ENCODE measurements at places on chromosomes 11 and 22.
A peak's percentile ranks its signal among the peaks of the same experiment; 100 is the strongest.

- DNase-seq, result peak; percentile 64
Measured at GRCh38 chr22:43013355-43014315, 1.3 kb downstream of the PACSIN2 start.

DNA sequence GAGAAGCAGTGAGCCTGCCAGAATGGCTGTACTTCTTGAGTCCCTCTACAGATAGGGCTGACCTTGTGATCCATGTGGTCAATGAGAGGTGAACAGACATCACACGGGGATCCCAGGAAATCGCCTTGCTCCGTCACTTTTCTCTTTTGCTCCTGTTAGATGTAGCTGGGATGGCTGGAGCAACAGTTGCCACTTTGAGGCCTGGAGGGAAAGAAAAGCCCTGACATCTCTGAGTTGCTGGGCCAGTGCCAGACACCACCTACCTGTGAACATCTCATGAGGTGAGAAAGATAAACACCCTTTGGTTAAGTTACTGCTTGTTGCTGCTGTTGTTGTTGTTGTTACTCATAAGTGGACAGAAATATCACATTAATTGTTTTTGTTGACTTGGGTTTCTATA lies 840.3 kb downstream of the TBC1D22A start:
- DNase-seq, result no peak

- no peak for DNase-seq
Measured at GRCh38 chr22:27628891-27629631, 172.5 kb downstream of the MN1 start.

DNA sequence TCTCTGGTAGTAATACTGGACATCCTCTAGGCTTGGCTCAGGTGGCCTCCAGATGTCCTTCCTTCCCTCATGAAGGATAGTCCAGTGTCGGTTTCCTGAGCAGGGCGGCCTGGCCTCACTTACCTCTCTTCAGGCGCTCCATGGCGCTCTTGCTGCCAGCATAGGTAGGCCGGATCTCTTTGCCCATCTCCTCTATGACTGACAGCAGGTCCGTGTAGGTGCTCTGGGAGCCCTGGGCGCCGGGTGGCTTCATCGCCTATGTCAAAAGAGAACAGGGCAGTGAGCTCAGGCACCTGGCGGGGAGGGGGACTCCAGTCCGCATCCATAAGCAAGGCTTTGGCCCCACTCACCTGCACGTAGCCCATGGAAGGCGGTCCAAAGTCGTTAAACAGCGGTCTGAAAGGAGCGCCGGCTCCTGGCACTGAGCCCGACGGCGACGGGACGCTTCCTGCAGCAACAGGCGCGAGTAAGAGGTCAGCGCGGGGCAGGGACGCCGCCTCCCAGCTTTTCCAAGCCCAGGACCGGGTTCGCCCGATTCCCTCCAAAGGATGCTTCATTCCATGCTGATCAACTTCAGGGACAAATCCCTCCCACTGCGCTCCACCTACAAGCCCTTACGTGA lies 609 bp downstream of the CDK2AP2 start:
- peak; percentile 81 for DNase-seq

- no peak for DNase-seq
Measured at GRCh38 chr22:44496844-44497217, 1.2 kb downstream of the RTL6 start.

GRCh38 chr11:115678942-115679341 lies 174.7 kb upstream of the CADM1 start:
- no peak for DNase-seq

- no peak for DNase-seq
Measured at GRCh38 chr11:90766121-90766520, 543.3 kb upstream of the CHORDC1 start.

DNA sequence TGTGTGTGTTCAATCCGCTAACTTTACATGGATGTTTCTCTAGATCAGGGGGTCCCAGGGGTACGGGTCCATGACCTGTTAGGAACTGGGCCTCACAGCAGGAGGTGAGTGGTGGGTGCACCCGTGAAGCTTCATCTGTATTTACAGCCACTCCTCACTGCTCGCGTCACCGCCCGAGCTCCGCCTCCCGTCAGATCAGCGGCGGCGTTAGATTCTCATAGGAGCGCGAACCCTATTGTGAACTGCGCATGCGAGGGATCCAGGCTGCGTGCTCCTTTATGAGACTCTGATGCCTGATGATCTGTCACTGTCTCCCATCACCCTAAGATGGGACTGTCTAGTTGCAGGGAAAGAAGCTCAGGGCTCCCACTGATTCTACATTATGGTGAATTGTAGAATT lies 31.9 kb downstream of the MRGPRD start:
- no peak for DNase-seq

- peak; percentile 93 for DNase-seq
Measured at GRCh38 chr11:119094816-119095065, 6.9 kb downstream of the DPAGT1 start.

DNA sequence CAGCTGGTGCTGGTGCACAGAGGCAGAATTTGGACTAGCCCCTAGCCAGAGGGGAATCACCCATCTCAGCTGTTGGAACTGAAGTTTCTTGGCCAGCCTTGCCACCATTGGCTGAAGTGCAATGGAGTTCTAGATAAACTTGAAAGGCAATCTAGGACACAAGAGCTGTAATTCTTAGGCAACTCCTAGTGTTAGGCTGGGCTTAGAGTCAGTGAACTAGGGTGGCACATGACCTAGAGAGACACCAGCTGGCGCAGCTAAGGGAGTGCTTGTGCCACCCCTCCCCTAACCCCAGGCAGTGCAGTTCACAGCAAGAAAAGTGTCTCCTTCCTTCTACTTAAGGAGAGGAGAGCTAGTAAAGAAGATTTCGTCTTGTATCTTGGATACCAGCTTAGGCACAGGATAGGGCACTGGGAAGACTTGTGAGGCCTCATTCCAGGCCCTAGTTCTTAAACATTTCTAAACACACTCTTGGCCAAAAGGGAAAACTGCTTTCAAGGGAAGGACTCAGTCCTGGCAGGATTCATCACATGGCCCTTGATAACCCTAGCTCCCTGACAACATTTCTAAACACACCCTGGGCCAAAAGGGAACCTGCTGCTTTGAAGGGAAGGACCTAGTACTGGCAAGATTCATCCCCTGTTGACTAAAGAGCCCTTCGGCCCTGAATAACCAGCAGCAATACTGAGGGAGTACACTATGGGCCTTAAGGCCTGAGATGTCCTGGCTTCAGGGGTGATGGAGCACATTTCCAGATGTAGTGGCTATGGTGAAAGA lies 53.4 kb downstream of the XRRA1 start:
- no peak for DNase-seq

GRCh38 chr22:20526628-20527355 lies 19.4 kb downstream of the MED15 start:
- DNase-seq, result peak; percentile 89

DNA sequence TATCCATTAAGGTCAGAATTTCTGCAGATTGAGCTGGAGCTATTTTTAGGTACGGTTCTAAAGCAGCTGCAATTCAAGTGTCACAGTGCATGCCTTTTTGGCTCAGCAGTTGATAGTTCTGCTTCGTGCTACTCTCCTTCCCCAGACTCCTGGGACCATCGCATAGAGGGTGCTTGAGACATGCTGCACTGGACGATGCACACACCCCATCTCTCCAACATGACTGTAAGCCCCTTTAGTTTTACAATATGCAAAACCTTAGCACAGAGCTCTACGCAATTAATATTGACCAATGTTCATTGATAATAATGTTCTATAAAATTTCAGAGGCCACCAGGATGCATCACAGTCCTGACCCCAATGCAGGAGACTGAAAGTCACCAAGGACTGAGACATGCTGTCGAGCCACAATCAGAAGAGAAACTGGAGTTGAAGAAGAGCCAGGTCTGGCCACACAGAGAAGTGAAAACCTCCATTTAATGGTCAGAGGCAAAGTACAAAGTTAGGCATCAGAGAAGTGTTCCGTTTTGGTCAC lies 120.9 kb upstream of the ZC3H12C start:
- no peak for DNase-seq

DNA sequence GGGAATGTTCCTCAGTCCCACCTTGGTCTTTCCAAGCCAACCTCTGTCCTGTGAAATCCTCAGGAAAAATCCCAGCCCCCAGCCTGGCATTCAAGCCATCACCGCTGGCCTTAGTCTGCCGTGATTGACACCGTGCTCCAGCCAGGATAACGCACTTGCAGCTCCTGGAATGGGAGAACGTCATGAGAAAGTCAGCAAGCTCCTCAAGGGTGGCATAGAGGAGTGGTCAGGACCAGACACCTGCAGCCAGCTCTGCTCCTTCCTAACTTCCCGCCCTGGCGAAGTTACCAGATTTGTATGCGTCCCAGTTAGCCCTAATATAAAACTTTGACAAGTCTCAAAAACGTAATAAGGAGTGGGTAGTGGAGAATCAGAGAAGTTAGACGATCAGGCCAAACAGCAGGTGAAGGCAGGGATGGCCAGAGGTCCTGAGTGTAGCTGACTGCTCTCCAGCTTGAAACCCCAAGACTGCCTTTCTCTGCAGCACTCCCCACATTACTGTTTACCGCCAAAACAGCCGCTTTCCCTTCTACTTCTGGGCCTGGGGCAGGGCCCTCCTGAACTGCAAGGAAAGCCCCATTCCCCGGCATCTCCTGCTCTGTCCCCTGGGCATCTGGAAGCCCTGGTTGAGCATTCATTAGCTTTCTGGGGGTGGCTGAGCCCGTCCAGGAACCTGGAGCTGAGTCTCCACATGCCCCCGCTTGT lies 1.3 kb upstream of the DKK3 start:
- no peak for DNase-seq

DNA sequence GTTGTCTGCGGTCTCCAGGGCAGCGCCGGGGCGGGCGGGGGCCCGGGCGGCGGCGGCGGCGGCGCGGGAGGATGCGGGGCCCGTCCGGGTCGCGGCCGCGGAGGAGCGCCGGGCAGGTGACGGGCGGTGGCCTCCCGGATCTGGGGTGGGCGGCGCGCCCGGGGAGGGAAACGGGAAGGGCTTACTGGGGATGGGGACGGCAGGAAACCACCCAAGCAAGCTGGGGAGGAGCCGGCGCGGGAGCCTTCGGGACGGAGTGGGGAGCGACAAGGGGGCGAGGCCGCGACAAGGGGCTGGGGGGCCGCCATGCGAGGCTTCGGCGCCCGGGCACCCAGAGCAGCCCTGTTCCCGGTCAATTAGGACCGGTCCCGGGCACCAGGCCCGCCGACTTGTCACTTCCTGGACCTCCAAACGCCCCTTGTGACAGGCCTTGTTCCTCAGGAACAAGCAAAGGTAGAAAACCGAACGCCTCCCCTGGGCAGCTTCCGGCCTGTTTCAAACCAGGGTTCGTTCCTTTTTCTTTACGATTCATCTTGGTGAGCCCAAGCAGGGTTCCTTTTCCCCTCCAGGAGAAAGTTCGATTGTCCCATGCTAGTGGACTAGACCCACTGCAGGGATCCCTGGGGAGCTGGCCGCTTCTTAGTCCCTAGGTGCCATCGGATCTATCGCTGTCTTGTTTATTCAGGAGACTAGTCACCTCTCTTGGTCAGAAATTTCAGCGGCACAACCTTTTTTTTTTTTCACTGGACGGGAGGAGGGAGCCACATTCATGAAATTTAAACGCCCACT lies 492 bp downstream of the JHY start:
- DNase-seq, result peak; percentile 88

Data from GM23248 (cell line).